ENCODE measurements at places on chromosomes 2 and 18.

GRCh38 chr2:45265336-45265735, 256.1 kb upstream of the SIX2 start:
- no peak for DNase-seq

DNA sequence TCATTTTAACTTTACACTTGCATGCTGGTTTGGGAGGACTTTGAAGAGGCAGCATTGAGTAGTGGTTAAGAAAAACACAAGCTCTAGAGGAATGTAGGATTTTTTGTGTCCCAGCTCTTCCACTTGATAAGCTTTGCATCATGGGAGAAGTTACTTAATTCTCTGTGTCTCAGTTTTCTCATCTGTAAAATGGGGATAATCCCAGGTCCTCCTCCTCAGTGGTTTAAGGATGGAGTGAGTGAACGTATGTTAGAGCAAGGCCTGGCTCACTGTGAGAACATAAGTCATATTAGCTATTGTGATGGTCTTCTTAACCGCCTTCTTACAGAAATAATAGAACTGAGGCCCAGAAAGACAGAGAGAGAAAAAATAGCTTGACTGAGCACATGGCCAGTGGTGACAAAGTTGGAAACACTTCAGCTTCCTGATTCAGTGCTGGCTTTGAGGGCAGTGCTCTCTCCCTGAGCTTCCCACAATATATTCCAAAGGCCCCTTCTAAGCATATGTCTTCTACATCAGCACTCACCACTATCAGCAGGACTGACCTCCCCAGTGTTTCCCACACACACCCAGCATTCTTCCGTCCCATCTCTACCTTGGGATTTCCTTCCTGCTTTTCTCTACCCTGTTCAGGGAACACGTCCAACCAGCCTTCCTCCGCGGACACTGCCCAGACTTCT, 214.9 kb upstream of the TNP1 start:
- no peak for DNase-seq

- DNase-seq = no peak
Observed at GRCh38 chr2:186730609-186731008, 36.7 kb downstream of the FAM171B start.

GRCh38 chr2:175126661-175127060, 41.3 kb downstream of the ATF2 start:
- DNase-seq = no peak

GRCh38 chr2:219574484-219575311, 2.6 kb downstream of the INHA start:
- no peak for DNase-seq

DNA sequence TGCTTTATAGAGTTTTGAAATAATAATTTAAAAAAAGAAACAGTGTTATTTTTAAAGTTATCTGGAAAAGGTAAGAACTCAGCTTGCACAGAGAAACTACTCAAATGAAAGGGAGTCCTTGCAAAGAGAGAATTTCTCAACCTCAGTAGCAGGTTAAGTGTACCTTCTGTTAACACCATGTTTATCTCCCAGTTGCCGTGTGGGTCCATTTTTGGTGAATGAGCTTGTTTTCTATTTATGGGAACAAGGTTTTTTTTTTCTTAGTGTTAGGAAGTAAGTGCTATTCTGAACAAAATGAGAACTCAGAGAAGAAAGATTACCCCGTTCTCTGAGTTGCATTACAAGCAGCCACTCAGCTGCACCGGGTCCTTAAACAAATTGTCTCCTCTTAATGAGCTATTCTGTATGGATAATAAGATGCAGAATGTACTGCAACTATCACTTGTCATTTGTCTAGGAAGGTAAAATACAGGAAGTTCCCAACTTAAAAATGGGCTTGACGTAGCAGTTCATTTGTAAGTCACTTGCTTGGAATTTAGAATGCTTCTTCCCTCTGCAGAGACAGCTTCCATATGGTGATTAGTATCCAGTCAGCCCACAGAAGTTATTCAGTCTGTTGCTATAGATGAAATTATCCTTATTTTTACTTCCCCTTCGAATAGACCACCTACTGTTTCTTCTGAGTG, 74.9 kb downstream of the LTBP1 start:
- no peak for DNase-seq

DNA sequence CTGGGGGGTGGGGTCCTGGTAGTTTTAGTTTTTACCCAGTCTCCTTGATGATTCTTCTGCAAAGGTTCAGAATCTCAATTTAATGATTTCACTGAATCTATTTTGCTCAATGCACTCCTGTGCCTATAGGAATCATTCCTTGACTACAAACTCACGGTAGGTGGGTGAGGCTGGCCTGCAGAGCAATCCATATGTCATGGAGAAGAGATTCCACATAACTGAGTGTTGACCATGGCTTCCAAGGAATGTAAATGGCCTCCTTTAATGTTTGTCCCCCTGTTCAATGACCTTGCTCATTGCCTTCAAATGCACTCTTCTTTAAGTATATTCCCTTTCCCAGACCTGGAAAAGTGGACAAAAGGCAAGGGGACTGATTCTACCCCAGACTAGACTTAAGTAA, 12.5 kb downstream of the FAP start:
- no peak for DNase-seq

- no peak for DNase-seq
Observed at GRCh38 chr2:101566632-101567228, 91.8 kb upstream of the RFX8 start.

DNA sequence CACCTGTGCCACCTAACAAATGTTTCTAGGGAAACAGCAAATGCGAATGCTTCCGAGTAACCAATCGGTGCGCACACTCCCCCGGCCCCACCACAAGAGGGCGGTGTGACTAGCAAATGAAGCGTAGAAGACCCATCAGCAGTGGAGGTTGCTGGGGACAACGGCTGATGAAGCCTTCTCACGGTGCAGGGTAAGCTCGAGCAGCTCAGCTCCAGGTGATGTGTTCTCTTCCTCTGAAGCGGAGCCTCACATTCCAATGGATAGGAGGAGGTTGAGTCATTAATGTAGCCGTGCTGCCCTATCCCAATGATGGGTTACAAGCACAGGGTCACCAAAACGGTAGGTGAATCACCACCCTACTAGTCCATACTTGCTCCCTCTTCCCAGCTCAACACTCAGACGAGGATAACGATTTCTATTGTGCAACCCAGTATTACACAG, 127.6 kb upstream of the TWIST2 start:
- DNase-seq = no peak

GRCh38 chr2:239231231-239232194, 169.3 kb downstream of the HDAC4 start:
- DNase-seq = no peak

- DNase-seq = no peak
Observed at GRCh38 chr2:21431078-21431477, 307.3 kb downstream of the TDRD15 start.

DNA sequence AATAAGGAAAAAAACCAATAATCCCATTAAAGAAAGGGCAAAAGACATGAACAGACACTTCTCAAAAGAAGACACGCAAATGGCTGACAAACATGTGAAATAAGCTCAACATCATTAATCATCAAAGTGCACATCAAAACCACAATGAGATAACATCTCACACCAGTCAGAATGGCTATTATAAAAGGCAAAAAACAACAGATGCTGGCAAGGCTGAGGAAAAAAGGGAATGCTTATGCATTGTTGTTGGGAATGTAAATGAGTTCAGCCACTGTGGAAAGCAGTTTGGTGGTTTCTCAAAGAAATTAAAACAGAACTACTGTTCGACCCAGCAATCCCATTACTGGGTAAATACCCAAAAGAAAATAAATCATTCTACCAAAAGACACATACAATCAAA, 285.6 kb downstream of the NR4A2 start:
- DNase-seq = no peak

GRCh38 chr2:60416221-60417008, 137.0 kb downstream of the BCL11A start:
- peak; percentile 11 for DNase-seq

GRCh38 chr2:180322781-180323180, 315.7 kb upstream of the CWC22 start:
- no peak for DNase-seq

- no peak for DNase-seq
Observed at GRCh38 chr2:201185863-201186262, 2.9 kb downstream of the CASP10 start.

DNA sequence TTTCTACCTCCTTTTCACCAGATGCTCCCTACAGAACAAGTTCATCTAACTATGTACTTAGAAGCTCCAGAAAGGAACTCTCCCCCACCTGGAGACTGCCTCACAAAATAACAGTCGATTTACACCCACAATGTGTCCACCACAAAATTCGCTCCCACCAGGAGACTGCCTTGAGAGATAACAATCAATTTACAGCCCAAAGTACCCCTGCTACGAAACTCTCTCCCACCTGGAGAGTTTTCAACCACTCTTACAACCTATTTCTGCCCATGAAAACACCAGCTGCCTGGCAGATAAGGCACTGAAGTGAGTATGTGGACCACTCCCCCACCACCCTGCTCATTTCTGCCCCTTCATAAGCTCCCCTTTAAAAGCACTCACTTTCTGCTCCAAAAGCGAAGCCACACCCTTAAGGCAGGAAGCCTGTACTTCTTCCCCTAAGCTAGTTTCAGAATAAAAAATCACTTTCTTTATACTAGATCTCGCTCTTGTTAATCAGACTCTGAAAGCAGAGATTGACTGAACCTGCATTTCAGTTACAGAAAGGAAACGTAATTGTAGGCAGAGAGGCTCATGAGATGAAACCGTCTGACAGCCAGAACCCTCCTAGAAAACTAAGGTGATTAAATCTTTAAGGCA, 94.4 kb upstream of the RBBP8 start:
- DNase-seq = no peak

GRCh38 chr2:122758967-122759366, 1003.5 kb downstream of the TSN start:
- DNase-seq = no peak

DNA sequence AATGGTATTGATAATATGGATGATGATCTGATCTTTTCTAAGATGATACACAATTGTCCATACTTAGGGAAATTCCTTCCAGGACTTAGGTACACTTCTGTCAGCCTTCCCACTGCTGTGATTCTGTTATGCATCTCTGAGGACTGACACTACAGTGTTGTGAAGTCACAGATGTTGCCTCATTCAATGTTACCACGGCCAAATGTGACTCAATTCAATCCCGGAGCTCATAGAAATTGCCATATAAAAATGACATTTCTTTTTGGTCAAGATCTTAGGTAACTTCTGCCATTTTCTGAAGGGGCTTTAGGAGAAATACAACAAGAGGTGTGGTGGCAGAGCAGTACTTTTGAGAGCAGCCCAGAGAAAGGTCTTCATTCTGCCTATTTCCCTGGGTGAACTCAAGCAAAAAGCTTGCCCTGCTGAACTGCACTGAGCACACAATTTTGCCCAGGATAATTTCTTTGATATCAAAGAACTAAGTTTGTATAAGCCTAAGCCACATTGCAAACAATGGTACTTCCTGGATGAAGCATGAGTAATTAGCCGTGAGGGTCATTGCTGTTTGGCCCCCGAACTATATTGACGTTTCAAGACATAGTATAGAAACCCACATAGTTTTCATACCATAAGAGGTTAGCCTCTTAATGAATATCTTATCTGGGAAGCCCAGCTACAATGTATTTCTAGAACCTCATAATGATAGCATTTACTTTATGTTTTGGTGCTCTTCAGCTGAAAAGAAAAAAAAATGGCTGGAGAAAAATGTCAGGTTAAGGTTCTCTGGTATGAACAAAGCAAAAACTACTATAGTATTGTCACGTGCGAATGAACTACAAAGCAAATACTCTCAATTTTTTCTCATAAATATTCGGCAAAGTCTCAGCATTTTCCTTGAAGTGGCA, 437.4 kb downstream of the MEIS1 start:
- peak; percentile 30 for DNase-seq

- DNase-seq = no peak
Observed at GRCh38 chr2:36511858-36512603, 85.9 kb downstream of the FEZ2 start.

- peak; percentile 87 for DNase-seq
Observed at GRCh38 chr2:108621087-108621559, 86.9 kb downstream of the LIMS1 start.

- peak; percentile 95 for DNase-seq
Observed at GRCh38 chr2:223563462-223563861, 38.7 kb downstream of the SCG2 start.

- DNase-seq = peak; percentile 8
Observed at GRCh38 chr2:106638043-106638442, 150.9 kb downstream of the CD8B2 start.
